ENCODE measurements at places on chromosomes 7 and 10.

- DNase-seq = no peak
Measured at GRCh38 chr7:154568346-154568745, 434.6 kb downstream of the PAXIP1 start.

DNA sequence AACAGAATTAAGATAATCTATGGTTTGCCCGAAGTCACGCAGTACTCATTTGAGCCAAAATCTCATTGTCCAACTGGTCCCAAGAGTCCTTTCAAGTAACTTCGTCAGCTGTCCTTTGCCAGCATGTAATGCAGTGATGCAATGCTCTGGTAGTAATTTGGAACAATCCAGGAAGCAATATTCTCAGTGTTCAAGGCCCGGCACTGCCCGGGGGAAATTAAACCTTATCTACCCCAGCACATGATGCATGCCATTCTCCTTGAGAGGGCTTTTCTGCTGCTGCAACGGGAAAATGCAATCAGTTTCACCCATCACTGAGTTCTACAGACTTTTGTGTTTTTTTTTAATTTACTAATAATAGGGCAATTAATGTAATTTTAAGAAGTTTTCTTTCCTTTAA is 77.6 kb upstream of the NME8 start:
- no peak for DNase-seq

DNA sequence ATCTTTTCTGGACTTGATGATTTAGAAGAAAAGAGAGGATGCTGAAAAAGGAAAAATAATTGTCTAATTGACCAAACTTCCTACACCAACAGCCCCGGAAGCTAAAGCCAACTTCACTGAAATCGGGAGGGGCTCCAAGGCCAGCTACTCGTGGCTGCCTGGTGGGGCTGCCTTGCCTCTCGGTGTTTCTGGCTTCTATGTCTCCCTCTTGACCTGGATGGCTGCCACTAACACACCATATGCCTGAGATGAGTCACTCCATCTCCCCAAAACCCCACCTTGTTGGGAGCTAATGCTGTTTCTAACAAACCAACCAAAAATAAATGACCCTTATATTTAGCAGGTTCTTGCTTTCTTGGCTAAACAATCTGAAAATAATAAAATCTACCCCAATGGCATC is 87.6 kb upstream of the AFAP1L2 start:
- no peak for DNase-seq

- no peak for DNase-seq
Measured at GRCh38 chr10:23824822-23825221, 384.1 kb upstream of the KIAA1217 start.

GRCh38 chr7:125618516-125618915 is 688.9 kb upstream of the POT1 start:
- DNase-seq = no peak

- DNase-seq = no peak
Measured at GRCh38 chr7:114021135-114021534, 102.3 kb upstream of the PPP1R3A start.

GRCh38 chr10:106278383-106278782 is 886.1 kb downstream of the SORCS1 start:
- no peak for DNase-seq

DNA sequence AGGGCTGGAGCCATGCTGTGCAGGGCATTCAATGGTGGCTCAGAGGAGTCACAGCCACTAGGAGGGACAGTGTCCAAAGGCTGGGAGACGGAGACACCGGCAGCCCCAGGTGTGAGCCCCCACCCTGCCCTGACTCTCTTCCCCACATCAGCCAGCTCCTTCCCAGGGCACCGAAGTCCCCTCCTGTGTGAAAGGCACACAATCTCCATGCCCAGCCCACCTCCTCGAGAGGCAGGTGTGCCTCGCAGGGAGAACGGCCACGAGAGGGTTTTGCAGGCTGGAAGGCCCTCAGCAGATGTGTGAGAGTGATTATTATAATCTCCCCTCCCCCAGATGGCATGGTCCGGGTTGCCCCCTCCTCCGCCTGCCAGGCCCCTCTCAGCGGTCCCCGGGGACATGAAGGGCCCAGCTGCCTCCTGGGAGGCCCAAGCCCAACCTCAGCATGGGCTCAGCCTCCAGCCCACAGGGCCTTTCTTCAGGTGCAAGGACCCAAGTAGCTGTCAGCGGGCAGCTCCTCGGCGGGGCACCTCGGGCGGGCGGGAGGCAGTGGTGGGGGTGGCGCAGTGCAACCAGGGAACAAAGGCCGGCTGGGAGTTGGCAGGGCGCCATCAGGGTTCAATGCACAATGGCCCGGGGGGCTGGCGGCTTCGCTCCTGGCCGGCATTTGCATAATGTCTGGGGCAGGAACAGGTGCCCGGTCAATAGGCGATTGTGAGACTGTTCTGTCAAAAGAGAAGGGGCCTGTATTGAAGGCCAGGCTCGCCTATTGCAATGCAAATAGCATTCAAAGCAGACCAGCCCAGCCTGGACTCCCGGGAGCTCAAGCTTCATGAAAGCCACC is 155.3 kb upstream of the ZMIZ1 start:
- peak; percentile 73 for DNase-seq

GRCh38 chr7:136807598-136807997 is 60.9 kb upstream of the CHRM2 start:
- no peak for DNase-seq

GRCh38 chr10:131959841-131960240 is 21.9 kb downstream of the BNIP3 start:
- DNase-seq = no peak

DNA sequence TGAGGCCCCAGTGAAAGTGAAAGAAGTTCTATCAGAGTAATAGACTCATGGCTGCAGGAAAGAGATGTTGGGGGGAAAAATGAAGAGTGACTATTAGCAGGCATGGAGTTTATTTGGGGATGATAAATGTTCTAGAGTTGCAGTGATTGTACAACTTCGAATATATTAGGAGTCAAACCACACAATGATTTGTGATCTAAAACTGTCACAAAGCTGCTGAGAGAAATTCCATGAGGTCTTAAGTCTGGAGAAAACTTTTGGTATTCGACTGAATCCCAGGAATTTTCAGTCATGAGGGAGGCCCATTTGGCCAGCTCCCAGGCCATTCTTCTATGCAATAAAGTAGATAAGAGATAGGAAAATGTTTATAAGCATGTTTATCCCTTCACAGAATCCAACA is 55.9 kb upstream of the UNC5B start:
- no peak for DNase-seq

- no peak for DNase-seq
Measured at GRCh38 chr10:15780353-15781135, 60.8 kb upstream of the ITGA8 start.

GRCh38 chr10:19629567-19629966 is 186.7 kb upstream of the PLXDC2 start:
- peak; percentile 67 for DNase-seq

GRCh38 chr10:114172776-114173602 is 1.0 kb downstream of the CCDC186 start:
- no peak for DNase-seq

DNA sequence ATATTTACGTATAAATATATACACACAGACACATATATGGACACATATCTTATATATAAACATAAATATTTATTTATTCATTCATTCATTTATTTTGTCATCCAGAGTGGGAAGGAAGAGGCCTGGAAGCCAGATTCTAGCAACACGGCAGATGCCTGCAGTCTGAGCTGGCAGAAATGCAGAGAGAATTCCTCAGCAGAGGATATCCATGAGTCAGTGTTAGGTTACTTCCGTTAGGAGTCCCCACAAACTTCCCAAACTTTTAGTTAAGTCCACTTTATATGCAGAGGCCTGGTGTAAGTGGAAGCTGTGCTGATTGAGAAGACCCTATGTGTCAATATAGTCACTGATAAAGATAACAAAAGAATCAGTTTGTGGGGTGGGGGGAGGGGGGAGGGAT is 89.6 kb downstream of the PPP1R17 start:
- DNase-seq = no peak

GRCh38 chr7:43201912-43202311 is 89.5 kb downstream of the HECW1 start:
- no peak for DNase-seq

DNA sequence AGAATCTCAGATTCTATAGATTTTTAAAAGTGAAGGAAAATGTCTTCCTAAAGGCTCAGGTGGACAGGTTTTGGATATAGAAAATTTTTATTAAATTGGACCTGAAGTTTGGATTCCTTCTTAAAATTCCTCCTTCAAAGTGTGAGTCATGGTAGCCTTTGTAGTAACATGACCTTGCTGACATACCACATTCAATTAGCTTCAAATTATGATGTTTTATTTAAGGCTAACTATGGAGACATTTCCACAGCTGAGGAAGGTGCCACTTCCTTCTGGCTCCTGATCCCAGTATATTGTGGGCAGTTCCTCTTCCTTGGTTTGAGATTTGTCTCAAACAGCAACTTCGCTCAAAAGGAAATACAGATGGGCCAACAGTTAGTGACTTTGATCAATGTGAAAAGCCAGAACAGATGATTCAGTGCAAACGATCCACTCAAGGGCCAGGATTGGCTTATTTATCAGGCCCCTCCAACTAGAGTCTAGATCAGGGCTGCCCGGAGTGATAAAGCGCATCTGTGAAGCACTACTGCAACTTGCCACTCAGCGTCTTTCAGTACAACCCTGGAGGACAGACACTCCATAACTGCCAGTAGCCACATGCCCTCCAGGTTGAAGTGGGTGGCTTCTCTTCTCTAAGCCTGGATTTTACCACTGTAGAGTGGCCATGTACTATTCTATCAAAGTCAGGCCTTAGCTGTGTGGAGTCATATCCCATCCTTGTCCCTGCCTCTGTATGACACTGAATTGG is 573.5 kb downstream of the KIF20B start:
- DNase-seq = no peak

DNA sequence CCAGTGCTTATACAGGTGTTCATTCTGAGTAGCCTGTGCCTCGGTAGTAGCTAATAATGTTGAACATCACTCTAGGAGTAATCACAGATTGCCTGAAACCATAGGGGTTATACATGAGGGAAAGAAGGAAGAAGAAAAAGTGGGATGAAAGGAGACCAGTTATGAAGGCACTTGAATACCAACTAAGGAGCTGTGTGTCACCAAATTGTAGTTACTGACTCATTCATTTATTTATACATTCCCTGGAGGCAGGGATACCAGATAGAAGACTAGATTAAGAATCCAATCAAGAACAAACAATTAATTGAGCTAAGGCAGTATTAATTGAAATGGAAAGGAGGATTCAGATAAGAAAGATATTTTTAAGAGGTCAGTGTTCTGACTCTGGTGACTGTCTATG is 129.6 kb upstream of the PRPS1L1 start:
- DNase-seq = no peak

DNA sequence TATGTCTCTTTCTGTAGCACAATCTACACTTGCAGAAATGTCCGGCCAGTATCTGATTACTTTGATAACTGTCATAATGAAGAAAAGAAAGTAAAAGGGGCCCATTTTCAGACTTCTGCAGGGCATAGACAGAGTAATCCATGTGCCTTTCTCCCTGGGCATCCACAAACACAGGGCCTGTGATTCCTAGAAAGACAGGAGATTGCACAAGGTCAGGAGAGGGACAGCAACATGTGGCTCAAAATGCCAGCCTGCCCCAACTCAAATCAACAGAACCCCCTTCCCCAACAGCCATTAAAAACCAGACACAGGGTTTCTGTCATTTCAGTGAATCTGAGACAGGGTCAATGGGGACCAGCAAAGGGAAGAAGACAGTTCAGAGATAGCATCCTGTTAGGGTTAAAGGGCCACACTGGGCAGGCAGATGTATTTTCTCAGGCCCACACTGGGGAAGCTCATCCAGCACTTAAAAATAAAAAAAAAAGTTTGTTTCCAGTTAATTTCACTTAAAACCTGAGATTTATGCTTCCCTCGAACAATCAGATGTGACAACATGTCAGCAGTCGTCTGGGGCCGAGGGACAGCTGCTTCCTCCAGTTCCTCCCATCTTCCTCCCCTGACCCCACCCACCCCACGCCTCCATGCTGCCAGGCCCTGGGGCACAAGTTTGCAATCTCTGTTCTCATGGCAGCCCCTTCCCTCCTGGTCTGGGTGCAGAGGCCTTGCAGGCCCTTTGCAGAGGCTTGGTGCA is 30.7 kb upstream of the ACSL5 start:
- DNase-seq = no peak

DNA sequence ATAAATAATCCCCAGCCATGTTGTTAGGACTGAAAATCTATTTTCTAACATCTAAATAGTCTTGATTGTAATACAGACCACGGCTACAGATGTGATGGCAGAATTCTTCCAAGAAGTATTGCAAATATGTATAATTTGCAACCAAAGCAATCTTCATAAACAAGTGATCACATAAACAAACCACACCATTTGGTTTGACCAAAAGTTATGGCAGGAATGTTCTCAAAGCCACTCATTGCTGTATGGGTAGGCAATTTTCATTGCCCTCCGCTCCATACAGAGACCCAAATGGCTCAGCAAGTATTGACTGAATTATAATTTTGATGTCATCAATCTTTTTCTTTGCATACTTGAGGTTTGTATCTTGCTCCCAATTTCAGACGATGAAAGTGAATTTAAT is 19.0 kb upstream of the RHOBTB1 start:
- DNase-seq = no peak

DNA sequence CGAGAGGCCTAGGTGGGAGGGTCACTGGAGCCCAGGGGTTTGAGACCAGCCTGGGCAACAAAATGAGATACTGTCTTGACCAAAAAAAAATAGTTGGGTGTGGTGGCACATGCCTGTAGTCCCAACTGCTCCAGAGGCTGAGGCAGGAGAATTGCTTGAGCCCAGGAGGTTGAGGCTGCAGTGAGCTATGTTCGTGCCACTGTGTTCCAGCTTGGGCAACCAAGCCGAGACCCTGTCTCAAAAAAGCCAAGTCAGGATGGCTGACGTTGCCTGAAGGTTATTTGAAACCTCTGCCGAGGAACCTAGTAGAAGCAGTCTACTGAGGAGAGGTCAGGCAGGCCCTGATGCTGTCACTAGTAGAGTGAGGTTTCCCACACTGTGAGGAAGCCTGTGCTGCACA is 22.8 kb downstream of the DNAJB6 start:
- no peak for DNase-seq

DNA sequence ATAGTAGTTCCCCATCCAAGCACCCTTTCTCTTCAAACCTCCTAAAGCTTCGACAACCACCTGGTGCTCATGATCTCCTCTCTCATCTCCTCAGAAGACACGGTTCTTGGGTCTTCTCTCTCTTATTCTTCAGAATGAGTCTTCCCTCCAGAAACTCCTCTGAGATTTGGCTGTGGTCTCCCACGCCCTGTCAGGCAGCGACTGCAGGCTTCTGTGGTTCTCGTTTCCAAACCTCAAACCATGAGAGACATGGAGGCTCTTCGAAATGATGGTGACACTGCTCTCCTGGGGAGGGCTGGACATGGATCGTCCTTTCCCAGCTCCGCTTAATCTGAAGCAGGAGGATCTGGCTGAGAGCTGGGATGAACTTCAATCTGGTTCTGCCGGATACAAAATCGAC is 78.6 kb upstream of the PITRM1 start:
- DNase-seq = no peak

DNA sequence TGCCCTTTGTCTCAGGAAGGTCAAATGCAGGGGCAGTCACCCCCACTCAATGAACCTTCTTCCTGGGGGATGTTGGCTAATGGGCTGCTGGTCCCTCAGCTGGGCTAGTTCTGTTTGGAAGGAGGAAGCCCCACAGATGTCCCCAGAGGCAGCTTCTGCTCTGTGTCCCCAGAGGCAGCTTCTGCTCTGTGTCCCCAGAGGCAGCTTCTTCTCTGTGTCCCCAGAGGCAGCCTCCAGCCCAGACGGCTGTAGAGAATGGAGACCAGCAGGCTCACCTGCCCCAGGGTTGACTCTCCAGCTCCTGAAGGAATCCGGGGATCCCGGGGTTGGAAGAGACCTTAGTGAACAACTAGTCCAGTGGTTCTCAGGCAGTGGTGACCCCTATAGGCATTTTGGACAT is 62.5 kb upstream of the LEP start:
- no peak for DNase-seq

- DNase-seq = no peak
Measured at GRCh38 chr7:5793361-5794072, 12.1 kb upstream of the RNF216 start.
